ENCODE measurements at places on chromosomes 3 and 15. TPM values are rescaled to one million over a fixed set of nuclear protein-coding genes. Genes with fewer than 3 reads are reported as not detected.

Gene PSMD2
- total RNA-seq = 149 TPM

Gene TRA2B
- 542 TPM for total RNA-seq

Gene MAP6D1
- 1.7 TPM for total RNA-seq

Gene CHDH
- total RNA-seq = 0.94 TPM

Gene PROK2
- total RNA-seq = 0.65 TPM
